ENCODE measurements at places on chromosomes 5 and 9.

GRCh38 chr9:127142931-127143464 is 20.6 kb upstream of the ANGPTL2 start:
- no peak for DNase-seq

GRCh38 chr9:18857769-18858168 is 175.2 kb downstream of the SAXO1 start:
- DNase-seq = no peak

- no peak for DNase-seq
Observed at GRCh38 chr5:88929385-88929784, 46.4 kb upstream of the MEF2C start.

DNA sequence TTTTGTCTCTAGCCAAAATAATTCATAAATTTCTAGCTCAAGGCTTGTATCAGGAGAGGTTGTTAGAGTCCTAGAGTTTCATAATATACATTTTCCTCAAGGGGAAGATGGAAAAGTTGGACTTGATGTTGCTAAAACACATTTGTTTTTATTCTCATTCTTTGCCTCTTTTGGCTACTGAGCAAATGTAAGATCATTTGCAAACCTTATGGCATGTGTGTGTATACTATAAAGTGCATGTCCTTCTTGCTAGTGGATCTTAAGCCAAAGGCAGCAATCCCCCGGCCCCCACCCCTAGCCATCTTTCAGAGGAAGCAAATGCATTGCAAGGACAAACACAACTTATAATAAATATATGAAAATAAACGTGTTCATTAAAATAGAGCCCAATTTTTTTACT is 43.0 kb downstream of the ADAMTSL1 start:
- no peak for DNase-seq

GRCh38 chr9:91807643-91808246 is 142.3 kb downstream of the ROR2 start:
- no peak for DNase-seq

DNA sequence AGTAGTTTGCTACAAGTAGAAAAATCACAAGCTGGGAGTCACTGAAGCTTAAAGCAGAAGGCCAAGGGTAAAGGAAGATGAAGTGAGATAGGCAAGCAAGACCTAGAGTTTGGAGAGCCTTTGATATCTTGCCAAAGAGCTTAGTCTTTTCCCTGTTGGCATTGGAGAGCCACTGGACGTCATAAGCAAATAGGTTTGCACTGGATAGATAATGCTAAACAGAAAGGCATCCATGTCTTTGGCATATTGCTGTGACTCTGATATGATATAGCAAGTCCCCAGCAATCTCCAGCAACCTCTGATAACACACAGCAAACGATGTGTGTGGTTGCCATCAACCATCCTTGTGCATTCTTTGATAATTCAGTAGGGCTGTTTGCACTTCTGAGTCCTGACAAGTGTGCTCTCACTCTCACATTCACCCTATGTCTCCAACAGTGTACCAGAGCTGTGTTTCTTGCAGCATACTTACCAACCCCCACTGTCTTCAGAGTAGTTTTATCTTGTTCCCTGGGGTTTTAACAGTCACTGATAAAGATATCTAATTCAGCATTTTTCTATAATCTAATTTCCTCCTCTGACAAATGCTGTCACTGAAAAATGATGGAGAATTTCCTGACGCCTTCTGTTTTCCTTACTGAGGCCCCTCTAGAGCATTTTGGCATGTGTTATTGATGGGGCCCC is 16.9 kb upstream of the FREM1 start:
- no peak for DNase-seq

DNA sequence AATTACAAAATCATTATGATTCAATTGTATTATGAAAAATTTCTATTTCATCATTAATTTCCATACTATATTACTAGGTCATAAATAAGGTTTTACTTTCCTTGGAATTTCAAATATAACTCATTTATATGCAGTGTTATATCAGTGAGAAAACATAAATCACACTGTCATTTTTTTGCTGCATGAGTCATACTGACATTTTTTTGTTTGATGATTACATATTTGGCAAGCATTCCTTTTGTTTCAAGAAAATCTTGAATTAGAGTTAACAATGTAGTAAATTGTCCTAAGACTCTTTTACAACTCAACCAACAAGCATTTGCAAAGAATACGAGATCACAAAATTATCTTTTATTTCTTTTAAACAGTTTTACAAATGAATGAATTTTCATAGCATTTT is 298.4 kb upstream of the SEMA6A start:
- DNase-seq = no peak

- no peak for DNase-seq
Observed at GRCh38 chr5:20476016-20476415, 488.0 kb upstream of the CDH18 start.

DNA sequence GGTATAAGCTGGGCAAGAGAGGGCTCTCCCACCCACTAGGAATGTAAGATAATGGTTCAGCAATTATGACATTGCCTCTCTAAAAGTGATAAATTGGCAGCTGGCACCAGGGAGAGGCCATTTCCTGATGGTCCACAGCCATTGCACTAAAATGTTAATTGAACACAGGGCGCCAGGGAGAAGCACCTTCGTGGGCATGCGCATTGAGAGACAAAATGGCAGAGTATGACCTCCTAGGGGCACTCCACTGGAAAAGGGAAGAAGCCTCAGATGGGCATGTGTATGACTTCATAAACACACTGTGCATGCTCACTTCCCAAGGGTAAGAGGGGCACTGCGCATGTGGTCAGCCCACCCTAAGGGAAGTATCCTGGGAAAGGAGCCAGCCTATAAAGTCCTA is 419.2 kb downstream of the AGTPBP1 start:
- DNase-seq = no peak

DNA sequence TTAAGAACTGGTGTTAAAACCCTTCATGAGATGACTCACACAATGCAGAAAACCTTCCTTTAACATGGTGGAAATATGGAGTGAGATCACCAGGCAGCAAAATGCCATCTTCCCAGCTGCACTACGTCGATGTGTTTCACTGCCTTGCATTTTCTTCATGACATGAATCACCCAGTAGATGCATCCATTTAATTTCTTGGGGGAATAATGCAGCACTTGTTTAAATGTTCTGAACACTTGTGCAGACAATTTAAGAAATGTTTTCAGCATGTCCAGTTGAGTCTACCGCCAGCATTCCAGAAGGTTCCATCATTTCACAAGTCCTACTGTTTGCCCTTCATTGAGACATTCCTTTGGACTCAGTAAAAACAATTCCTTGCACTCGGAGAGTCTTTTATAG is 81.6 kb downstream of the ADAMTS16 start:
- no peak for DNase-seq

DNA sequence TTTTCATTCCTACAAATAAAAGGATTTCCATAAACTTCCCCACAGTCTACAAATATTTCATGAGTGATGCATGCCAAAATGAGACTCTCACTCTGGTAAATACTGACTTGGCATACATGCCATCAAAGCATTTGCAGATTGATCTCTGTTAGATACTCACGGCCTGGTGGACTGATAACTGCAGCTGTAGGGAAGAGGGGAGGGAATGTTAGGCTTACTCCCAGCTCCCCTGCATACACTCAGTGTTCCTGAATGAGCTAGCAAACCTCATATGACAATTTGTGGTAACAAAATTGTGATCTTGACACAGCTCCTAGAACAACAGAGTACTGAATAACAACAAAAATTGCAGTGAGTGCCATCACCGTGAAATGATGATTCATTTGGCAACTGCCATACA is 435.3 kb downstream of the NR2F1-AS1 start:
- no peak for DNase-seq

DNA sequence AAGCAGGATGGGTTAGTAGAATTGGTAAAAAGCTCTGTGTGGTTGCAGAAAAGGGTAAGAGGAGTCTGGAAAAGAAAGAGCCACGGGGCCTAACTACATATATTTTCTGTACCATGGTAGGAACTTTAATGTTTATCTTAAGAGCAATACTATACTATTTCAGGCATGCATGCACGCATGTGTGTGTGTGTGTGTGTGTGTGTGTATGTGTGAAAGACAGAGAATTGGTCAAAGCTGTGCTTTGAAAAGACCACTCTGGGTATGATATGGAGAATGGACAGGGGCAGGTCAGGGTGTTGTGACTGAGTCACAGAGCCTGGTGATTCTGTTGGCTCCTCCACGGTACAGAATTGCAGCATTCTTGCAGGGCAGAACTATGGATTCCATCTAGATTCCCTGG is 339.3 kb downstream of the SLIT3 start:
- DNase-seq = no peak

DNA sequence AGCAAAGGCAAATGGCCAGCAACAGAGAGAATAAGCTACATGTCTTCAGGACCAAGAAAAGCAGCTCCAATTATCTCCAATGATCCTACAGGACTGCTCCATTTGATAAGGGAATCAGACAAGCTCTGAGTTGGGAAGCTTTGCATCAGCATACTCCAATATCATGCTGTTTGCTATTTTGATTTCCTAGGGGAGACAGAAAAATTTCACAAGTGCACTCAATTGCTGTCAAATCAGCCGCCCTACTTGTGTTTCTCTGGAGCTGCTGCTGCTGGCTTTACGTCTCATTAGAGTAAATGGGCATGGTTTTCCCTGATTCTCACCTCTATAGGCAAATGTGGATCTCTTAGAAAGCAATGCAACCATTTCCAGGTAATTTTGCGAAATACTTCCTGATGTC is 201.7 kb downstream of the PRELID2 start:
- no peak for DNase-seq

- DNase-seq = no peak
Observed at GRCh38 chr5:34483442-34484033, 172.6 kb upstream of the RAI14 start.

GRCh38 chr9:7095058-7095457 is 337.3 kb downstream of the KDM4C start:
- DNase-seq = no peak

- no peak for DNase-seq
Observed at GRCh38 chr5:111774525-111774924, 17.5 kb upstream of the NREP start.

DNA sequence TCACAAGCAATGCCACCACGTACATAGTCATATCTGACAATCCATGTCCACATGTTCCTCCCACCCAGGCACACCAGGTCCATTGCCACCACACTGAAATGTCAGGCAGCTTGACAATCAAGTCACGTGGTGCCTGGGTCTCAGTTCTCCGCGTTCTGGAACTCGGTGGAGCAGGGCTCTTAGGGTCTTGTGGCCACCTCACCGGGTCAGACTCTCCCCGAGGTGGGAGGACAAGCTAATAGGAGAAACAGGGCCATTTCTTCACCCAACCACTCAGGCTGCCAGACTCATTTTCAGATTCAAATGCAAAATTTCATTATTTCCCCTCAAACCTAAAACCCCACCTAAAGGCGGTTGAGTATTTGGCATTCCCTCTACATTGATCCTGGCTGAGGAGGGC is 200.5 kb upstream of the GAS1 start:
- DNase-seq = no peak

DNA sequence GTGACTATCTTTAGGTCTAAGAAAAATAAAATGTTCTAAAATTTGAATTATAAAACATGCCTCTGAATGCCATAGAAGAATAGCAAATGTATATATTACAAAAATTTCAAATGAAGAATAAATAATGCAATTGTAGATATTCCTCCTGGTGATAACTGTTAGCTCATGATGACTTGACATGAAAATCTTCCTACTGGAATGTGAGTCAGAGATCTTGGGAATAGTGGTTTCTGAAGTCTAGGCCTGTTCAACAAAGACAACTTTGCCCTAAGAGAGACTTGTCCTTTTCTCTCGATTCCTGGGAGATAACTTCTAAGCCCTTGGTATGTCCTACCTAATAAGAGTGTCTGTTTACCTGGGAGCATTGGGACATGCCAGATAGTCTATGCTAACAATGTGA is 746.3 kb upstream of the RIOK2 start:
- DNase-seq = no peak

GRCh38 chr5:67028941-67029340 is 167.7 kb downstream of the CD180 start:
- DNase-seq = no peak

- peak; percentile 16 for DNase-seq
Observed at GRCh38 chr5:52760695-52761366, 26.9 kb upstream of the ITGA1 start.

GRCh38 chr9:121267689-121268597 is at the start of gene GSN:
Gene GSN, plus strand, starts transcription at chr9:121268162. Its CDS starts 33,810 bp downstream, at chr9:121301972.
- peak; percentile 42 for DNase-seq

GRCh38 chr5:168366116-168366515 is 74.7 kb downstream of the WWC1 start:
- no peak for DNase-seq

GRCh38 chr9:2367970-2368369 is 253.6 kb upstream of the VLDLR start:
- DNase-seq = no peak

DNA sequence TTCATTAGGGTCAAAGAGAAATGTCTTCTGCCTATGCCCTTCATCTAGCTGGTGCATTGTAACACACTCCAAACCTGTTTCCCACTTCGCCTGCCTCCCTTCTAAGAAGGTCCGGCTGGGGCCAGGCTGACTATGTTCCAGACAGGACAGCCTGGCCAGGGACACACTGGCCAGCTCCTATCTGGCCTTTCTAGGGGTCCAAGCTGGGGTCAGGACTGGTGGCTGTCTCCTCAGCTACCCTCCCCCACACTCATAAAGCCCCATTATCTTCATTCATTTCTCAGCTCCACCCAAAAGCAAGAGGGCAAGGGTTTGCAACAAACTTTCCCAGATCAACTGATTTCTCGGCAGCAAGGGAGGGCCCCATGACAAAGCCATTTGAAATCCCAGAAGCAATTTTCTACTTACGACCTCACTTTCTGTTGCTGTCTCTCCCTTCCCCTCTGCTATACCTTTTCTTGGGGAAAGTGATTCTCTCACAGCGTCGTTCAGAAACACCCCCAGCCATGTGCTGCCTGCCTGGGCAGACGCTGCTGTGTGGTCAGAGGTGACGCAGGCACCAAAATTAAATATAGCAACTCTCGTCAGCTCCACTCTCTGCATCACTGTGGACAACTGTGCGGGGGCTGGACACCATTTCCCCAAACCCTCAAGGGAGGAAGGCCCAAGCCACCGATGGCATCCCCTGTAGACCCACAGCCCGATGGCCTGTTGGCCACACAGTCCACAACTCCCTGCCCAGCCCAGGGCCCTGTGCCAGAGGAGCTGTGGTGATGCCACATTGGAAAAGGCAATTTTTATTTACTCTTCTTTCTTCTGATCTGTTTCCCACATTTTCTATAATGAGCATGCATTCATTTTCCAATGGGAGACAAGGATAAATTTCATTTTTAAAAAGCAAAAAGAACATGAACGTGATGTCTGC is 6.1 kb downstream of the IL13 start:
- no peak for DNase-seq

- DNase-seq = no peak
Observed at GRCh38 chr9:93297659-93298497, 113.9 kb downstream of the WNK2 start.

GRCh38 chr9:112103405-112103804 is 71.7 kb downstream of the SUSD1 start:
- no peak for DNase-seq

- no peak for DNase-seq
Observed at GRCh38 chr5:76908166-76908565, 44.7 kb upstream of the CRHBP start.

DNA sequence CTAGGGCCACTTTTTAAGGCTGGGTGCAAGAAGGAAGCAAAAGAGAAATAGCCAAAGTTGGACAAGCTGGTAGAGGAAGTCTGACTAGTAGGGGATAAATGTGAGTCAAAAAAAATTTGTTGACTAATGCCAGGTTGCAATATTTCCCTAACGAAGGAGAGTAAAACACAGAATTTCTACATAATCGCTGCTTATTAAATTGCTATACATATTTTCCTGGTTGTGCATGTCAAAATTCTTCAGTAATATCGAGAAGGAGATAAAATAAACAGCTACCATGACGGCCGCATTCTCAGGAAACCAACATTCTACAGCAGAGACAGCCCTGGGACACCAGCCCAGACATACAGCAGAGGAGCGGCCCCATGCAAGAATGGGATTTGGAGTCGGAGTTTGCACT is 148.3 kb downstream of the ESM1 start:
- no peak for DNase-seq

Measured in activated T-cell treated with anti-CD3 and anti-CD28 coated beads for 48 hours (primary cell).